ENCODE measurements at places on chromosomes 1 and 21.
A peak's percentile ranks its signal among the peaks of the same experiment; 100 is the strongest.

- DNase-seq: no peak
Measured at GRCh38 chr1:226405411-226405988, 2.4 kb downstream of the PARP1 start.

DNA sequence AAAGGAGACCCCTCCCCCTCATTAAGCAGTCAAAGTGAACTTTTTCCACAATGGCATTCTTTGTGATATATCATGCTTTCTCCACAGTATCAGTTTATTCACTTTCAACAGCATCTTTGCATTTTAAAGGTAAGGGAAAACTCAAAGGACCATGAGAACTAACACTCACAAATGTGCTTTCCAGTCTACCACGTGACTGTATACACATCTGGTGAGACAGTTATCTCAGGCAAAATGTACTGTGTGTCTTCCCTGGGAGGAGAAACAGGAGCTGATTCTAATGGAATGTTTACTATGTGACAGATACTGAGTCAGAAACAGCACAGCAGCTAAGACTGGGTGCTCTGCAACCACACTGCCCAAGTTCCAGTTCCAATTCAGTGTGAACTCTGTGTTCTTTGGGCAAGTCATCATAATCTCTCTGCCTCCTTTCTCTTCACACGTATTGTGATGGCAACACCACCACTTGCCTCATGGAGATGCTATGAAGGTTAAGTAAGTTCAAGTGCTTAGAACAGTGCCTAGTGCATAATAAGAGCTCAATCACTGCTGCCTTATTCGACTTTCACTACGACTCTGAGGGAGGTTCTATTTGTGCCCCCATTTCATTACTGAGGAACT is 79.0 kb downstream of the SLC45A1 start:
- DNase-seq: no peak

GRCh38 chr1:225445639-225446594 is 18.1 kb upstream of the LBR start:
- DNase-seq: no peak

DNA sequence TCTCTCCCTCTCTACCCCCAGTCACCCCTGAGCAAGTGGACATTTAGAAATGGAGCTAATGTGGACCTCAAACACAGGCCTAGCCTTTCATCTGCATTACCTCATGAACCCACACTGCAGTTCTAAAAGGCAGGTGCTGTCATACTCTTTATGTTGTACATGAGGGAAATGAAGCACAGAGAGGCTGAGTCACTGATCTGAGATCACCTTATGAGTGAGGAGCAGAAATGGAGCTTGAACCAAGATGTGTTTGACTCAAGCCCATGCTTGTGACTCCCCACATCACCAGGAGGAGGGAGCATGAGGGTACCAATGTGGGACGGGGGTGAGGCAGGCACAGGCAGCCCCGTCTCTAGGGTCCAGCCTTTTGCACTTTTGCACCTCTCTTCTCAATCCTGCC is 702.8 kb downstream of the PTPRU start:
- no peak for DNase-seq

GRCh38 chr1:23357138-23357908 is 12.3 kb downstream of the ZNF436 start:
- no peak for DNase-seq

- DNase-seq: no peak
Measured at GRCh38 chr1:117591252-117591651, 14.6 kb upstream of the TENT5C start.

- no peak for DNase-seq
Measured at GRCh38 chr1:88751714-88752113, 67.6 kb downstream of the PKN2 start.

DNA sequence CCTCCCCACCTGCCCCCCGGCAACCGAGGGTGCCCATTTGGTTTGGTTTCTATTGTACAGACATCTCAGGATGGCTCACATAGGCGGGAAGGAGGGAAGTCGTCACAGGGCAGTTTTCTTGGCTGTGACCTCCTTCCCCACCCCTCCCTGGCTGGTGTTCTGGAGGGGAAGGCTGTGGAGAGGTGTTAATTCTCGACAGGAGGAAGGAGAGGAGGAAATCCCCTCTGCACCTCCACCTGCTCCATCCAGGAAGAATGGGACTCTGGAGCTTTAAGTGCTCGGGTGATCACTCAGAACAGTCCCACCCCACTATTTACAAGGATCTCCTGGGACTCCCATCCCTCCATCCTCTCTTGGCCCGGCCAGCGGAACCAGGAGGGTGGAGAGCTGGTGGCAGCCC is 7.6 kb downstream of the MEX3A start:
- no peak for DNase-seq

- no peak for DNase-seq
Measured at GRCh38 chr1:212234431-212235395, 50.5 kb upstream of the PPP2R5A start.

GRCh38 chr1:156860628-156861423 is at the start of gene NTRK1:
Gene NTRK1, plus strand, starts transcription at chr1:156860865. Its CDS starts 70 bp downstream, at chr1:156860935.
- no peak for DNase-seq

- no peak for DNase-seq
Measured at GRCh38 chr21:44539991-44540666, at the start of gene KRTAP10-1. Gene KRTAP10-1, minus strand, starts transcription at chr21:44540195. Its CDS starts 45 bp downstream, at chr21:44540150.

GRCh38 chr1:160471253-160471652 is 51.8 kb downstream of the SLAMF6 start:
- no peak for DNase-seq

GRCh38 chr1:230820568-230820967 is 47.8 kb downstream of the C1orf198 start:
- no peak for DNase-seq

- DNase-seq: no peak
Measured at GRCh38 chr21:28904961-28905435, 87.7 kb downstream of the LTN1 start.

- no peak for DNase-seq
Measured at GRCh38 chr21:14414932-14415508, 32.1 kb upstream of the HSPA13 start.

- DNase-seq: no peak
Measured at GRCh38 chr1:82392513-82392912, 591.8 kb downstream of the ADGRL2 start.

DNA sequence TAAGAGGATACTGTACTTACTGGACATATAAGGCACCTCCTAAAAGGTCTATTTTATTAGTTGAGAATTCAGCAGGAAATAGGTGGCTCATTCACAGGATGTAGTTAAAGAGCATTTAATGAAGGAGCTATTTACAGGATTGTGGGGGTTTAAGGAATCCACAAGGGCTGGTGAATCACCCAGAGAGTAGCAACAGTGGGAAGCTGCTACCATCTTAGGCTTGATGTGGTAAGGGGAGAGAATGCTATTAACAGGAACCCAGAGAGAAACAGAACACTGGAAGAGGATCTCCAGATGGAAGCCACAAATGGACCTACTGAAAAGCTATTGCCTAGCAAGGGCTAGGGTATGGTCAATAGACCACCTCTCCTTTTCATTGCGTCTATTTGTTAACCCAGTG is 52.0 kb upstream of the COL11A1 start:
- DNase-seq: no peak

DNA sequence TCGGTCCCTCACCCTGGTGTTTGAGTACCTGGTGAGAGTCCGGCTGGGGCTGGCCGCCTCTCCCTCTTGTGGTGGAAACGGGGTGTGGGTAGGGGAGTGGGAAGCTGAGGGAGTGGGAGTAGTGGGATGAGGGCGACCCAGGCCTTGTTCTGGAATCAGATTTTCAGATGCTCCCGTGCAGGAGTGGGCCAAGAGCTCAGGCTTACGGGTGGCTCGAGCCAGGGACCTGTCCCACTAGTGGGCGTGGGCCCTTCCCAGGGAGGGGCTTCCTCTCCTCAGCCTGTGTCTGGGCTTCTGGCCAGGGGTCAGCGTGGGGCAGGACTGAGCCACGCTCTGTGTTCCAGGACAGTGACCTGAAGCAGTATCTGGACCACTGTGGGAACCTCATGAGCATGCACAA is 22.0 kb downstream of the CDK18 start:
- no peak for DNase-seq

DNA sequence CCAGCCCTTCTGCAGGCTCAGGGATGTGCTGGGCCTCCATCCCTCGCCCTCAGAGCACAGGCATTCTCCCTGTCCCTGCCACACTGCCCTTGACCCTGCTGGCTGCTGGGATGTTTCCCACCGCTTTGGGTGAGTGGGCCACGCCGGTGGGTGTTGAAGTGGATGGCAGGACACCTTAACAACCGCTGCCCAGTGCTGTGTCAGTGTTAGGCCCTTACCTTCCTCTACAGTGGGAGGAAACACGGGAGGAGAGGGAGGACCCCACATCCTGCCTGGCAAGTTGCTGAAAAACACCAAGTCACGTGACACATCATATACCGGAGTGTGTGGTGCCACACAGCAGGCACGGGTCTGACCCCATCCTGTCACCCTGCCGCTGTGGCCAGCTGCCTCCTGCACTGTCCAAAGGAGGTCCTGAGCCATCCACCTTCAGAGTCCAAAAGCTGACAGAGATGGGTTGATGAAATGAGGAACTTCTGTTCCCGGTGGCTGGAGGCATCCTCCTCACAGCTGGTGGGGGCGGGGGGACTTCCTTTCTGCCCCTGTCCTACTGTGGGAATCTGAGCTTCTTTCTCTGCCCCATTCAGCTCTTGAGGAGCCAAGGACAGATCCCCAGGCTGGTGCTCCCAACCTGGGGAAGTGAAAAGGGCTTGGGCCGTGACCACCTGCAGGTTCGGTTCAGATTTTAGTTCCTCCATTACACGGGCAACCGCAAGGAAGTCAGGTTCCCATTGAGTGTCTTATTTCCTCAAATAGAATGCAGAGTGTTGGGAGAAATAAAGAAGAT is 3.2 kb upstream of the THEMIS2 start:
- peak; percentile 41 for DNase-seq

DNA sequence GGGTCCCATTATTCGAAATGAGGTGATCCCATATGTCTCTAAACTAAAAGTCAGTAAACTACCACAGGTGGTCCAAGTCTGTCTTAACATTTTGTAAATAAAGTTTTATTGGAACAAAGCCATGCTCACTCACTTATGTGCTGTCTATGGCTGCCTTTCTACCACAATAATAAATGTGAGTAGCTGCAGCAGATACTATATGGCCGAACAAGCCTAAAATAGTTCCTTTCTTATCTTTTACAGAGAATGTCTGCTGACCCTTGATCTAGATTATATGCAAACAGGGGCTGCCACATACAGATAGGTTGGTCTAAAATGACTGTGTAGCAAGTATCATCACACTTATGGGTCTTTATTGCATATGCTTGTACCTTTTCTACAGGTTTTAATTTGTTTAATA is 140.0 kb downstream of the VAV3 start:
- no peak for DNase-seq

DNA sequence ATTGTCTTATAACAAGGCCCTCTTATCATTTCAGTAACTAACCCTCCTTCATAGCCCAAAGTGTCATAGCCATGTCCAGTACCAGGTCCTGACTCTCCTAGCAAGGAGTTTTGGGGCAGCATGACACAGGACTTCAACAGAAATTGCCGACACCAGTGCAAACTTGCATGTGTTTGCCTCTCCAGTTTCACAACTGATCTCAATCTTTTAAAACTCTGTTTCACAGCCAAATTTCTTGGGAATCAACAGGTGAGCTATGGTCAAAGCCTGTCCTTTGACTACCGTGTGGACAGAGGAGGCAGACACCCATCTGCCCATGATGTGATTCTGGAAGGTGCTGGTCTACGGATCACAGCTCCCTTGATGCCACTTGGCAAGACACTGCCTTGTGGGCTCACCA is 36.8 kb downstream of the LAMC2 start:
- DNase-seq: no peak

- no peak for DNase-seq
Measured at GRCh38 chr1:178004926-178005391, 35.1 kb upstream of the SEC16B start.

DNA sequence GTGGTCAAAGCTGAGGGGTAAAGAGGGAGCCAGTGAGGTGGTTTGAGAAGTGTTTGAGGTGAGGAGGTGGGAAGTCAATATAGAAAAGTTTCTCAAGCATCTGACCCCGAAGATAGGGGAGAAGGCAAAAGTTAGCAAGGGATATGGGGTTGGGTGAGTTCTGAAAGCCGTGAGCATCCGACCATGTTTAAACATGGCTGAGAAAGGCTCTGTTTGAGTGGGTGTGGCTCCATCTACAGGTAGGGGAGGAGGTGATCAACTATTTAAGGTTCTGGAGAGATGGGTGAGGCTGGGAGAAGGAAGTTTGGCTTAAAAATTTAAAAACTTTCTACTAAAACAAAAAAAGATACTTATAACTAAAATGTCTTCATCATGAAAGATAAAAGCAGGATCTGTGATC is 273.8 kb downstream of the KCNJ6 start:
- DNase-seq: no peak

DNA sequence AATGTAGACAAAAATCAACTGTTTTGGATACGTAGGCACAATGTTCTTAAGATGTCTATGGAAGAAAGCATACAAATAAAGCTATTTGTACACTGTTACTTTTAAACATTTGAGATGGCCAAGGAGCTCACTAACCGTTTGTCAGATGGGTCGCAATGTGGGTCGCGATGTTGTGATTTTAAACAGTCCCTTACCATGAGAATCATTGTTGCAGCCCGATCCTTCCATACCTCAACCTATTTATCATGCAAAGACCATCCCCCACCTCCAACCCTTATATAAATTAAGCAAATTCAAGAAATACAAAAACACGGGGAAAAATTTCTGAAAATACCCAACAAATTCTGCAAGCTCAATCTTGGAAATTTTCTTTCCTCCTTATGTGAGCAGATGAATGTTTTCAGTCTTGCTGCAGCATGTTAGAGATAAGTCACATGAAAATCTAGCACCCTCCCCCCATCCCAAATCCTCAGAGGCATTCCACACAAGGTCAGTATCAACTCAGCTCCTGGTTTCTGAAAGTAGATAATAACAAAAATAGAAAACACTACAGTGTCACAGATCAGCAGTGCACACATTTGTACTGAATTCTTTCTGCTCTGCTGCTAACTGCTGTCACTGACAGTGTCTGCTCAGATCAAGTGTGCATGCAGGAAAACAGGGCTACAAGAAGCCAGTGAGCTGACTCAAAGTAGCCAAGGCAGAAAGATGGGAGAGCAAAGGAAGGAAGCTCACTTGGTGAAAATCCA is 92.9 kb upstream of the TTC39A start:
- DNase-seq: no peak

- no peak for DNase-seq
Measured at GRCh38 chr1:202367271-202367670, 18.8 kb downstream of the PPP1R12B start.

- no peak for DNase-seq
Measured at GRCh38 chr1:31926853-31927660, 11.1 kb downstream of the PTP4A2 start.

- no peak for DNase-seq
Measured at GRCh38 chr1:61445269-61445825, 279.6 kb downstream of the TM2D1 start.

- DNase-seq: no peak
Measured at GRCh38 chr1:110098222-110099026, 13.8 kb upstream of the UBL4B start.

DNA sequence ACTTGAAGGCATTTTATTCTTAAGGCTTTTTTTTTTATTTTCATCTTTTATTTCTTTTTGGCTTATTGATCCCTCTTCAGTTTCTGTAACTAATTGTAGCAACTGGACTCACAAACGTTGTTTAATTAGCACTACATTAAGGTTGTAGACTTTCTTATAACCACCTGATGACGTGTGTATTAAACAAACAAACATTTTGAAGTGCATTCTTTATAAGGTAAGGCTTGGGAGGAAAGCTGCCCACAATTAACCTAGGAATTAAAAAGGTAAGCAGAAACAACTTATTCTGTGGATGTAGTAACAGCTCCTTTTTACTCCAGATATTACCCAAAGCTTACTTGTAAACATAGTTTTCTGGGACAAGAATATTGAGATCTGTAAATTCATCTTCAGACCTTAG is 55.0 kb downstream of the CAMSAP2 start:
- no peak for DNase-seq

GRCh38 chr1:43237121-43237520 is 32.7 kb upstream of the TMEM125 start:
- DNase-seq: no peak

- DNase-seq: no peak
Measured at GRCh38 chr1:88549536-88549935, 134.5 kb upstream of the PKN2 start.
